ENCODE measurements at places on chromosomes 11 and 22.

- DNase-seq = no peak
Observed at GRCh38 chr11:82845356-82846353, 54.6 kb downstream of the PRCP start.

DNA sequence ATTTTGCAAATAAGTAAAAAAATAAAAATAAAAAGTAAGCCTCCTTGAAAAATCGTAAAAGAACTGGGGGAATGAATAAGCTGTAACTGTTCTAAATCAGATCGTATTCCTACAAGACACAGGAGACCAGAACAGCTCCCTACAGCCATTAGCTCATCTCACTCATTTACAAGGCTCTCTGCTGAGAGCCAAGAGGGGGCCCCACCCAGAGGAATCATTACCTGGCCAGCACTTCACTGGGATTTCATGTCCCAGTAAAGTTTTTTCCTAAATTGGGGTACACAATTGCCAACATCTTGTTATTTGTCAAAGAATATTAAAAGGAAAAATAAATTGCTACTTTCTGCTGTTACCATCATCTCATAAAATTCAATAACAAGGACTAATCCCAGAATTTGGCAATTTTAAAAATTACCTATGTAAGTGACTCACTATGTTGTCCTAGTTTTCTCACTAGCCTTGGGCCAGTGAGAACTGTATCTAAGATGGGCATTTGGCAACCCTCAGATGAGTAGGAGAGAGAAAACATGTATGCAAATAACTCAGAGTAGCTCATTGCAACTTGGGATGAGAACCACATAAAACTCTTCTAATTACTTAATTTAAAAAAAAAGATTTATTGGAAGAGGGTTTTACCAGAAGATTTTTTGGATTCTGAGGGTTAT is 18.4 kb upstream of the SMTN start:
- DNase-seq = no peak

- peak; percentile 66 for DNase-seq
Observed at GRCh38 chr11:68961245-68961644, 19.5 kb downstream of the MRGPRD start.

GRCh38 chr11:114291842-114292680 is 4.1 kb upstream of the NNMT start:
- no peak for DNase-seq

GRCh38 chr11:68025047-68025446 is 5.4 kb upstream of the NDUFS8 start:
- DNase-seq = no peak

GRCh38 chr11:109553284-109553683 is 131.3 kb downstream of the C11orf87 start:
- no peak for DNase-seq

DNA sequence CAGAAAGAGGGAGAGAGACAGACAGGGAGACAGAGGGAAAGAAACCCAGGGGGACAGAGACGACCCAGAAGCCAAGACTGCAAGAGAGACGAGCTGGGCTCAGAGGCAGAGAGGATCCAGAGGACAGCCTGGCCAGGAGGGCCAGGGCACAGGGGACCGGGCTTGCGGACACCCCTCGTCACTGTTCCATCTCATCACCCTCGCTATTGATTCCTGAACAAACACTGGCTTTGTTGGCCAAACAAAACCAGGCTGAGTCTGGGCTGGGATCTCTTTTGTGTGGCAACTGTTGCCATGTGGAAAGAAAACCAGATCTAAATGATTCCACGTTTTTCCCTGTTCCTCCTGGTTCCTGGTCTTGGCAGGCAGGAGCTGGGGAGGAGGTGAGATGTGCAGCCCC is 339.4 kb downstream of the MN1 start:
- DNase-seq = no peak

DNA sequence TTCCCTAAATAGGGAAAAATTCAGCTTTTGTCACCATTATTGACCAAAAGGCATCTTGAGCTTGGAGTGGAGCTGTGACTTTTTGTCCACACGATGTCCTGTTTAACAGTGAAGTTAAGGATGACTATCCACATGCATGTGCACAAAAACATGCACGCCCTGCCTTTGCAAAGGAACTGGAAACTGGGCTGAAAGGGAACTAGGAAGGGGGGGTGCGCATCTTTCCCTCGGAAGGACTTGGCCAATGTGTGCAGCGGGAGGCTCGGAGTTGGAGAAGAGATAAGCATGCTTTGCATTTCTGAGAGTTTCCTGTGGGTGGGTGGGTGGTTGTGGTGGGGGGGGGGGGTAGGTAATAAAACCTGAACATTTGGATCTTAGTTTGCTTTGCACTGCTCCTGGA is 411 bp upstream of the KIRREL3 start:
- DNase-seq = peak; percentile 71

DNA sequence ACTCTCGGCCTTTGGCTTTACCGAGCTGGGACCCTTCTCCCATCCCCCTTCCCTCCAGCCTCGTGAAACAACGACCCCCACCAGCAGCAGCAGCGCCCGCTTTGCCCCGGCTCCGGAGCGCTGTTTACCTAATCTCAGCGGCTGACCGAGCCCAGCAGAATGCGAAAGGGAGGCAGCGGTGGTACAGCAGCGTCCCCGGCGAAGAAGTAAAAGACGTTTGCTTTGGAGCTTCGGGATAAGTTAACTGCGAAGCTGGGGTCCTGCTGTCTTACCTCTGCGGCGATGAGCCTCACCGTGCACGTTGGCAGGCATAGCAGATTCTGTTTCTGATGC is 2.0 kb upstream of the LARGE1 start:
- DNase-seq = peak; percentile 38

DNA sequence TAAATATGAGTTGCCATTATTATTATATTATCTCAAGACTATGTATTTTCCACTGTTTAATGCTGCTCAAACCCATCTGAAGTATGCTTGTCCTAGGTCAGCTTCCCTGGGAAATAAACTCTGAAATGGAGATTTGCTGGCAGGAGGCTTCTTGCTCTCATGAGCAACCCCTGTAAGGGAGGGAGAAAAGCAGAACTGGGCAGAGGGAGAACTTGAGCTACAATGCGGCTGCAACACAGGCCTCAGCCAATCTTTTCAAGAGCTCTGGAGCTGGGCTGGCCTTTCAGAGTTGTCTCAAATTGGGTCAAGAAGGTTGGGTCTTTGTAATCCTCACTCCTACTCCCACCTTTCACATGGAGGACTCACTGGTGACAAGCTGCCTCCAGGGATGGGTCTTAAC is 412.6 kb downstream of the TENM4 start:
- DNase-seq = no peak

GRCh38 chr22:42560781-42561180 is 7.0 kb downstream of the SERHL2 start:
- DNase-seq = peak; percentile 88

- DNase-seq = no peak
Observed at GRCh38 chr11:130323452-130324450, 9.0 kb upstream of the ZBTB44 start.

GRCh38 chr22:17537155-17537554 is 26.1 kb upstream of the SLC25A18 start:
- DNase-seq = no peak

GRCh38 chr11:31415435-31415834 is 45.8 kb downstream of the DNAJC24 start:
- DNase-seq = no peak

- DNase-seq = no peak
Observed at GRCh38 chr11:35017528-35018342, 101.3 kb downstream of the PDHX start.

GRCh38 chr22:42760806-42761565 is 40.3 kb upstream of the A4GALT start:
- DNase-seq = peak; percentile 31

DNA sequence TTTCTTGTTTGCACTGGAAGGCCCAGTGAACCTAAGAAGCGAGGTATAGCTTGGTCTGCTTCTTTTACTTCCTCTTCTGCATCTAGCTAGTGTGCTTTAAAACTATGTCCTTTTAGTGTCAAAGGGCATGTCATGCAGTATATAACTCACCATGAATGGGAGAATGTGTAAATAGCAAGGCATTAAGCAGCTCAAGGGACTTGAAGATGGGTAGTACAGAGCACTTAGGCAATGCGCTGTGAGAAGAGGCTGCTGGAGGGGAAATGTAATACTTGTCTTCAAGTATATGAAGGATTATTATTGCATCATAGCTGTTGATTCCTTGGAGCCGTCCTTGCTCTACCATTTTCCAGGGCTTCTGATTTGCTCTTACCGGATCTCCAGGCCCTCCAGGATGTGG is 7.6 kb downstream of the MAML2 start:
- DNase-seq = no peak

- peak; percentile 51 for DNase-seq
Observed at GRCh38 chr22:46012182-46012880, 35.4 kb upstream of the WNT7B start.

DNA sequence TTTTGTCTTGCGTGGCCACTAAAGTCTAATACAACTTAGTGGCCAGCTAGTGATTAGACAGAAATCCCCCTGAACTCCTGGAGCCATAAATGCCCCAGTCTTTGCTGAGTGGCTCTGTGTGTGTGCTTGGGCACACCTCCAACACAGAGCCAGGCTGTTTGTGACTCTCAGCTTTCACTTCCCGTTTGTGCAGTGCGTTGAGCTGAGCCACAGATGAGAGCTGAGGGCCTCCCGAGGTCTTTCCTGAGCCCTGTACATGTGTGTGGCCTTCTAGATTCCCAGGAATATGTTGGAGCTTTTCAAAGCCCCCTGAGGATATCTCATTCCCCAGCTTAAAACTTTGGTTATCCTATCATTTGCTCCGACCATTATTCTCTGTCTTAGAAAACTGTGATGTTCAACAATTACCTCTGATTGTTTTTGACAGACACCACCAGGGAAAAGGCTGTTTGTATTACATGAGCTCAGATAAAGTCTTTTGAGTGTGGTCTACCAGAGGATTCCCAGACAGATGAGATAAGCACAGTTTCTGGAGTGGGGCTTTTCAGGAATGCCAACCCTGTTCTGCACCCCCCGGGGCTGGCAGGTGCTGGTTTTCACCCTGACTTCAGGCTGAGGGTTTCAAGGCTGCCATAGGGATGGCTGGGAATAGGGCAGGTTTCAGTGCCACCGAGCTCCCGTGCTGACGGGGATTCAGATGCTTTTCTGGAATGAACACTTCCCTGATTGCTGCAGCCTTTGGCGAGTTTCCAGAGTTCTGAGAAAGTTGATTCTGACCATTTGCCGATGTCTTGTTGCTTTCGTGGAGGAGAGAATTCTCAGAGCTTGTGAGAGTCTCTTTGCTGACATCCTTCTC is 23.8 kb downstream of the IGHMBP2 start:
- no peak for DNase-seq

- DNase-seq = no peak
Observed at GRCh38 chr11:17258670-17259069, 17.9 kb upstream of the NUCB2 start.

DNA sequence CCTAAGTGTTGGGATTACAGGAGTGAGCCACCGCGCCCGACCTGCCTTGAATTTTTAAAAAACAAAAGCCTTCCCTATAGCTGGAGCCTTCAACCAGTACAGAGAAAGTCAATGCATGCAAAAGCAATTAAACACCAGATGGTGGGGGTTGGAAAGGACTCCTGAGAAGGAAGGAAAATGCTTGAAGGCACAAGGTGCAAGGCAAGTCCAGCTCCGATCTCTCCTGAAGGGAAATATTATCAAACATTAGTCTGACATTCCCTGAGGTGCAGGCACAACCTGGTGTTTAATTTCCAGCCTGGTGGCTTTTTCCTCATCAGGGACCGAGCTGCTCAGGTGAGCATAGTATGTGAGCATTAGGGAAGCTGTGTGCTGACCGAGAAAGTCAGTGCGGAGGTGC is 12.9 kb upstream of the RAPSN start:
- DNase-seq = no peak

- DNase-seq = no peak
Observed at GRCh38 chr11:15901054-15901453, 455.3 kb downstream of the SOX6 start.

GRCh38 chr11:10946072-10946471 is 88.2 kb upstream of the ZBED5 start:
- DNase-seq = no peak

DNA sequence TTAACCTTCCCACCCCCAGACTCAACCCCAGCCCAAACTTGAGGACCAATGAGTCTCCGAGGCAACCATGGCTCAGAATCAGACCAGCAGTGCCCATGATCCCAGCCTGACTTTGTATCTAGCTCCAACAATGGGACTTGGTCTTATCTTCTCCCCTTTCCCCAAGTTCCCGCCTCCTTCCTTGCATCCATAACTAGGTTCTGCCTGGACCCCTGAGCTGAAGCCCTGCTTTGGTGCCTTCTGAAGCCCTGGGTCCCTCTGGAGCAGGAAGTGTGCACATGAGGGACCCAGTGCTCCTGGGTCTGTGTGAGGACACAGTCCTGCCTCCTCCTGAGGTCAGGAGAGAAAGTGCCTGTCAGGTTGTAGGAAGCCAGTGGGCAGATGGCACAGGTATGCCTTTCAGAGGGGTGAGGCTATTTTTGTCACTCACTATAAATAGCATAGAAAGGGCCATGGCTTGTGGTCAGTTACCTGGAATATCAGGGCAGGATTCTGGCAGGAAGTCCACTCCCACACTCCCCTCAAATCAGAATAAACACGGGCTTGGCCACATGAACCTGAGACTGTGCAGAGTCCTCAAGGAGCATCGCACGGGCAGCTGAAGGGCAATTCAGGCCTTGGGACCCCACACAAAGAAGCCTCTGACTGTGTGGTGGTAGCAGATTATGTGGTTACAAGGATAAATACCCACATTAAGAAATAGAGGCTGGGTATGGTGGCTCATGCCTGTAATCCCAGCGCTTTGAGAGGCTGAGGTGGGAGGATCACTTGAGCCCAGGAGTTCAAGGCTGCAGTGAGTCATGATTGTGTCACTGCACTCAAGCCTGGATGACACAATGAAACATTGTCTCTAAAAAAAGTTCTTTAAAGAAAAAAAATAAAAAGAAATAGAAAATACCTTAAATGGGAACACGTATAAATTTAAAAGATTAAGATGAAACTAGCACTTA is 27.4 kb downstream of the RCN1 start:
- no peak for DNase-seq

DNA sequence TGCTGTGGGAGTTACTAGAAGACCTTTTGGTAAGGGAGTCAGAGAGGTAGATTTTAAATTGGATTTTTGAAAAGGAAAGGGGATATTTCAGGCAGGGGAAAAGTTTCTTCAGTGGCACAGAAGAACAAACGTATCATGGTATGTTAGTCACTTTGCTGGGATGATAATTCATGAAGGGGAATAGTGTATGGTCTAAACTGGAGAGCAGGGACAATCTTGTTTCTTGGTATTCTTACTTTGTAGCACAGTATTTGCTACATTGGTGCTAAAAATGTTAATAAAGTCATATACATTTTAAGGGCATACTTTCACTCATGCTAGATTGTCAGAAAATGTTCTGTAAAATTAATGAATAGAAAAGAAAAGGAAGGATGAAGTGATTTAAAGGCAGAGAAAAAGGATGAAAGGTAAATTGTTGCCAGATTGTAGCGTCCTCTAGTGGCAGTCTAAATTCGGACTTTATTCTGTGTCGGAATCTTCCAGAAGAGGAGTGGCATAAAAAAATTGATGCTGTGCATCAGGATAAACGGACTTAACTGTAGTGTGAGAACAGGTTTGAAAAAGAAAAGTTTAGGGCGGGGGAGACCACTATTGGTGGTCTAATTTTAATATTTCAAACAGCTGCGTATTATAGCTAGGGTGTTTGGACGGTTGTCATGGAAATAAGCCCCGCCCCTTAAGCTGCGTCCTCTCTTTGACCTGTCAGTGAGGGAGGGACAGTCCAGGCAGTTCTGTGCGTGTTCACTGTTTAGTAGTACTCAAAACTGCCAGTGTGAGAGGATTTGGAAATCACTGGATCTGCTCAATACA is at the start of gene BCO2:
TSS of gene BCO2 (plus strand) at position 724 of the 810 bp plus-strand sequence. CDS start 90 bp downstream, outside the sequence.
- DNase-seq = peak; percentile 79
